Fibroblast of lung (primary cell): ENCODE measurements at places on chromosomes 5 and 9.

DNA sequence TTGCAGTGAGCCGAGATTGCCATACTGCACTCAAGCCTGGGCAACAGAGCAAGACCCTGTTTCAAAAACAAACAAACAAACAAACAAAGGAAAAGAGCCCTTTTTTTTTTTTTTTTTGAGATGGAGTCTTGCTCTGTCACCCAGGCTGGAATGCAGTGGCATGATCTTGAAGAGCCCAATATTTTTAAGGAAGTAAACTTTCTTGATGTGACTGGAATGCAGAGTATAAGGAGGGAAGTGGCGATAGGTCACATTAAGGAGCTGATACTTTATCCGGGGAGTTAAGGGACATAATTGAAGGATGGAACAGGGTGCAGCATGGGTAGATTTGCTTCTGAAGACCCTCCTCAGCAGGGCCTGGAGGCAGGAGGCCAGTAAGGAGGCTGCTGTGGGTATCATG lies 13.0 kb downstream of the NAIF1 start:
- DNase-seq = no peak

DNA sequence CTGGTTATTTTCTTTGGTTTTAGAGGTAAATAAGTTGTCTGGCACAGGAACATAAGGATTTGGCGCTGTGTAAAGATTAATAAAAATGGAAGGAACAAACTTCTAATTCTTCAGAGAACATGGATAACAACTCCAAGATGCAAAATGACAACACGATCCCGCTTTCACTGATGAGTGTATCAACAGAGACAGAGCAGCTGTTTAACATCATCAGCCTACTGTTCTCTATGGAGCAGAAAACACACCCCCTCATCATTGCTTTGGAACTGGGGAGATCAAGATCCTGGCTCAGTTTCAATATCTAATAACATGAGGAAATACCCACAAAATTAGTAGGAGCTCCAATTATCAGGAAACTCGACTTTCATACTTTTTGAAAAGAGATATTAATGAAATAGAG lies 8.3 kb upstream of the GAS1 start:
- DNase-seq = no peak

DNA sequence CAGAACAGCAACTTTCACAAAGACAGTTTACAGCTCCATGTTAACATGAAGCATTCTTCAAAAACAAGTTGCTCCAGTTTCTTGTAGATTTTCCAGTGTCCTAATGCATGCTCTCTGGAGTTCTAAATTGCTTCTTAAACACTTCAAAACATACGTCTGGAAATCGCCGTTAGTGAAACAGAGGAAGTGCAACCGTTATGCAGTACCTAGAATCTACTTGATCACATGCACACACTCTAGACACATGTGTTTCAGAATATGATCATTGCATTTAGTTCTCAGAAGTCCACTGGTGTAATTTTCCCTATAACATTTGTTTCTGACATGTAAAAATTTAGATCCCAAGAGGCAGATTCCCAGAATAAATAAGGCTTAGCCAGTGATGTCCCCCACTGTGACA lies 41.1 kb upstream of the RUFY1 start:
- no peak for DNase-seq

DNA sequence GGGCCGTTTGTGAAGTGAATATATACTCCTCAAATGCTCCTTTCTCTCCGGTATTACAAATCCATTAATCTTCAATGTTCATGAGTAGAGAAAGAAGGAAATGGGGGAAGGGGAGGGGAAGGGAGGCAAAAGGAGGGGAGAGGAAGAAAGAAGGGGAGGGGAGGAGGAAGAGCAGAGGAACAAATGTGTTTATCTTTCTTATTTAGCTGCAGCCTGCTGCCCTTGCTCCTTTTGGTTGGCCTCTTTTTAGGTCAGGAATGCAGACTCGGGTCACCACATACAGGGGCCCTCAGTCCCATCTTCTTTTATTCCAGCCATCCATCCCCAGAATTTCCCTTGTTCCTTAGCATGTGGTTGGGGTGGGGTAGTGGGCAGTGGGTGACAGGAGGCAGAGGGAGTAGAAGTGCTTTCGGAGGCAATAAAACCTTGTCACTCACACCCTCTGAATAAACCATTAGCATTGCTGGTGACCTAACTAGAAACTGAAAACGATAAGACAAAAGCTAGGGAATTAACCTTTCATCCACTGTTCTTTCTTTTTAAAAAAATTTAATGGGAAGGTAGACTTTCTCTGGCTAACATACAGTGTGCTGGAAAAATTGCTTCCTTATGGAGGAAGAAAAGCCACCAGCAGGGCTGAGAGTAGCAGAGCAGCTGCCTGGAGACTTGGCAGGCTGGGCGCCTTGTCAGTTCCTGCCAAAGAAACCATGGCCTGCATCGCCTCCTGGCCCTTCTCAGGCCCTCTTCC lies 16.8 kb upstream of the PRLR start:
- DNase-seq = peak; percentile 29

- peak; percentile 27 for DNase-seq
These were observed 163.9 kb upstream of the DMRT1 start for GRCh38 chr9:677461-678097.

- DNase-seq = peak; percentile 37
These were observed 61.0 kb upstream of the BASP1 start for GRCh38 chr5:17156463-17156862.

GRCh38 chr5:173015598-173016455 lies 32.3 kb downstream of the ATP6V0E1 start:
- no peak for DNase-seq

- DNase-seq = no peak
These were observed 233.6 kb downstream of the SAXO1 start for GRCh38 chr9:18799428-18799827.

GRCh38 chr5:124880903-124881697 lies 134.7 kb upstream of the ZNF608 start:
- no peak for DNase-seq

GRCh38 chr9:27037499-27037898 lies 32.0 kb upstream of the LRRC19 start:
- no peak for DNase-seq

DNA sequence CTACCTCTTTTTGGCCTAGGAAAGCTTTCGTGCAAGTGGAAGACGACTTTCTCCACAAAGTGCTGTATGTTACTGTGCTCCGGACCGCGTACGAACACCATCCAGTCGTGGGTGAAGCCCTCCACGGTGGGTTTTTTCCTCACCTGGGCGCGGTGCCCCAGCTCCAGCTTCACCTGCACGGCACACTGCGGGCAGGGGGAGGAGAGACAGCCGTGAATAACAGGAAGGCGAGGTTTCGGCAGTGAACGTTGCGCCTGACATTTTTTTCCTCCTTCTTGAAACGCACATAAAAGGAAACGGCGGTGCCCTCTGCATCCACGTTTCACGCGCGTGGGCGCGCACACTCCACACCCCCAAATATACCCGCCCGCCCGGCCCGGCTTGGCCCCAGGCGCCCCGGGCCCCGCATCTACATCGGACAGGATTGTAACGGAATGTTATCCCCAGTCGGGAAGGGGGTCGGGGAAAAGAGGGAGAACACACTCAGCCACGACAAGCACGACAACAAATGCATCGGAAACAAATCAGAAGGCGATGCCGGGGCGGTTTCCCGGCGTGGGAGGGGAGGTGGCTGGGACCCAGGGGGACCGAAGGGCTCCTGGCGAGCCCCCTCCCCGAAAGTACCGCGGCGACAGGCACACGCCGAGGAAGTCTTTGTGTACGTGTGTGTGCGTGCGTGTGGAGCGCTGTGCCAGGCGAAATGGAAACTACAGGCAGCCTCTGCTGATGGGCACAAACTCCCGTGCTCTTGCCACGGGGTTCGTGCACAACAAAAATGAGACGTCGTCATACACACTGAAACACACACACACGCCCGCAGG lies 1.4 kb downstream of the MLLT3 start:
- DNase-seq = peak; percentile 45

DNA sequence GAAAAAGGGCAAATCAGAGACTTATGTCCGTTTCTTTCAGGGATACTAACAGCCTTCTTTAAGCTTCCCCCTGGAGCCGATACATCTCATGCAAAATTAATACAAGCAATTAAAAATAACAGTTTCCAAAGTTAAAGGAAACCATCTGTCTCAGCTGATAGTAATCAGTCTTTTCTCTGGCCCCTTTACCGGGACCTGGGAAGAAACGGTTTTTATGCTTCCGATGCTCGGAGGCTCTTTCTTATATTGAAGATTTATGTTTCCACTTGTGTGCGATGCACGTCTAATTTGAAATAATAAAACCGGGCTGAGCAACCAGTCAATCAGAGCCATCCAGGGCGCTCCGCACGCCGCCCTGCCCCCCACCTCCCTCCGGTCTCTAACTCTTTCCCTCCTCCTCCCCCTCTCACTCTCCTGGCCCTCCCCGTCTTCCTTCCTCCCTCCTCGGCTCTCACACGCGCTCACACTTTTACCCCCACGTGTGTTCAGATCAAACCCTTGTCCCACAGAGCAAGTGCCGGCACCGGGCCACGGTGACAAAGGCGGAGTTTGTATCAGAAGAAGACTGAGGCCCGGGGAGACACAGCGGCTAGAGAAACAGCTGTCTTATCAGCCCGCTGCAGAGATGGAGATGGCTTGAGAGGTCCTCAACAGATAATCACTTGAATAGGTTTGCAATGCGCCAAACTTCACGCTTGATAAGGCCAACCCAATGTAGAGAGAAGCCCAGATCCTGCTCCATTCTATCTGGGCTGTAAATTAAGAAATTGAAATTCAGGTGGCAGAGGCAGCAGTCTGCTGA lies 5.1 kb upstream of the ELAVL2 start:
- no peak for DNase-seq

DNA sequence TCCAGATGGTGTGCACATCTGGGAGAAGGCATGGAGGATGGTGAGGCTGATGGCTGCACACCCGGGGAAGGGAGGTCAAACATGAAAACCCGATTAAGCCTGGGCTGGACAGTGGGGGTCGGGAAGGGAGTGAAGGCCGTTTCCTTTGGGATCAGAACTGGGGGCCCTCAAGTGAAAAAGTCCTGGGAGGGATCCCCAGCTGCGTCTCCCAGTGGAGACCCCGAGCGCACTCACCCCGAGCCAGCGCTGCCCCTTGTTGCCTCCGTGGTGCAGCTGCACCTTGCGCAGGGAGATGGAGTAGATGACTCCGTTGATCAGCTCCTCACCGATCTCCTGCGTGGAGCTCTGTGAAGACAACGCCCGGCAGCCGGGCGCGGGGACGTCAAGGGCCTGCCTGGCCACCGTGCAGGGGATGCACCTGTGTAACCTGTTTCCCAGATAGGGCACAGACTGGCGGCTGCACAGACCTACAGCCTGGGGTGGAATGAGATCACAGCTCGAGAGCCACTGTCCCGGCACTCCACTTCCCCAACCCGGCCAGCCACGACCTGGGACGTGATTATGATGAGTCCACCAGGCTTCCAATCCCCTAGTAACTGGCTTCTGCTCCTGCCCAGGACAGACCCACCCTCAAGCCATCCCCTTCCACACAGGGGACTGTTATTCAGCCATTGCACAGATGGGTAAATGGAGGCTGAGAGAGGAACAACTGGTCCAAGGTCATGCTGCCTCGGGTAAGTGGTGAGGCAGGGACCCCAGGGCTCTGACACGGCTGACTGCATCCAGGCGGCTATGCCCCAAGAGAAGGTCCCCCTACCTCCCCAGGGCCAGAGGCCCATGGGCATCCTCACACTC lies 9.0 kb downstream of the RALGDS start:
- no peak for DNase-seq

DNA sequence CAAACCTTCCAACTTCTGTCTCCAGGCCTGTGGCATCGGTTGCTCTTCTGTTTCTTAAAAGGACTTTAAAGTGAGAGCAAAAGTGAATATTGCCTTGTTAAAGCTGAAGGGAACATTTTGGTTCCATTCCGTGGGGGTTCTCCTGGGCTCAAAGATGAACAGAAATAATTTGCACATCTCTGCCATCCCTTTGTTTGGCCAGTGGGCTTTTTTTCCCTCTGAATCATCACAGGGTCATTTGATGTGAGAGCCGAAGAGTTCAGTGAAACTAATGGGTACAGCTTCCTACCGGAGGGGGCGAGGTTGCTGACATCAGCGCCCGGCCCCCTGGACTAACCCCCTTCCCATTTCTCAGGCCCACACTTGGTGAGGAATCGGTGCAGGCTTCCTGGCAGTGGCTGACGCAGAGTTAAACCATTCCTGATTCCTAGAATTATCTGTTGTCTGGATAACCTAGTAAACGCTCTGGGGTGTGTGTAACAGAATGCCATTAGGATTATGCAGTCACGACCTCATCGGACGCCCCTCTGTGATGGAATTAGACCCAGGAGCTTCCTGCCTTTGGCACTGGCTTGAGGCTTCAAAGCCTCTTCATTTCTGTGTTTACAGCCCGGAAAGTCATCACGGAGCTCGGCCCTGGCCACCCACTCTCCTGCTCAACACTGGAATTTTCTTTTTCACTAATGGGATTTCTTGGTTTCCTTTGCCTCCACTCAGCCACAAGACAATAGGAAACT lies 61.6 kb upstream of the RPL26L1 start:
- peak; percentile 82 for DNase-seq

DNA sequence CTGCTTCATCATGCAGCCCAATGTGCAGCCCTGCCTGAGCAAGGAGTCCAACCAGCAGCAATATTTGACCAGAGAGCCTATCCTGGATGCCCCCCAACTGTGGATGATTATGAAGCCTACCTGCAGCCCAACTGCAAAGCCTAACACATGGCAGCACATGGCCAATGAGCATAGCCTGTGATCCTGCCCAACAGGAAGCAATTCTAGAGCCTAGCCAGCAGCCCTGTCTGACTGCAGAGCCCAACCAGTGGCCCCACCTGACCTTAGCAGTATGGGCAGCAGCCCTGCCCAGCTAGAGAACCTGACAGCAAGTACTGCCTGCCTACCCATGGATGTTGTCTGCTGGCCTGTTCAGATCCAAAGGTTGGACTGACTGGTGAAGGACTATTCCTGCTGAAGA lies 97.3 kb upstream of the SH3GL2 start:
- DNase-seq = no peak

DNA sequence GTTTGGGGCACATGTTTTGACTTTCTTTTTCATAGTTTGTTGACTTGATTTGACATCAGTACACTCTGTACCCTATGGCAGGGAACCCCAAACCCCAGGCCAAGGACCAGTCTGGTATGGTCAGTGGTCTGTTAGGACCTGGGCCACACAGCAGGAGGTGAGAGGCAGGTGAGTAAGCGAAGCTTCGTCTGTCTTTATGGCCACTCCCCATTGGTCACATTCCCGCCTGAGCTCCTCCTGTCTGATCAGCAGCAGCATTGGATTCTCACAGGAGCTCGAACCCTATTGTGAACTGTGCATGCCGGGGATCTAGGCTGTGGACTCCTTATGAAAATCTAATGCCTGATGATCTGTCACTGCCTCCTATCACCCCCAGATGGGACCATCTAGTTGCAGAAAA lies 88.0 kb downstream of the TENT4A start:
- no peak for DNase-seq

- DNase-seq = no peak
These were observed 256.5 kb upstream of the CLINT1 start for GRCh38 chr5:158115468-158115867.

GRCh38 chr9:33661176-33661575 lies 134.2 kb upstream of the PRSS3 start:
- no peak for DNase-seq

- no peak for DNase-seq
These were observed 1635.4 kb upstream of the C9orf72 start for GRCh38 chr9:29208670-29209069.

DNA sequence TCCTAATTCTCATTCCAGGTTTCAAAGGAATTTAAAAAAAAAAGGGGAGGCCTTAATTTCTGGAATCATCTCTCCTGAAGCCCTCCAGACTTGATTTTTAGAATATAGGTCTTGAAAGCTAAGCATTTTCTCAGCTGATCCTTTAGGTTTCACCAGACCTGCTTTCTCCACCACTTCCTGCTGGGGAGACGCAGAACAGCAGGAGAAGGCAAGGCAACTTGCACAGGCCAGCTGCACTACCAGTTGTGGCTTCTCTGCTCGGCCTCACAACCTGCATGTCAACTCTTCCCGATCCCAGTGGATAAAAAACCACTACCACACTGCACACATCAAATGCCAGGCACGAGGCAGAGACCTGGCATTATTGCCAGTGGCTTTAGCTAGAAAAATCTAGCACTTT lies 119.8 kb downstream of the SIL1 start:
- DNase-seq = no peak
